HCEC 1CT (cell line): ENCODE measurements at places on chromosomes 16 and 17.

DNA sequence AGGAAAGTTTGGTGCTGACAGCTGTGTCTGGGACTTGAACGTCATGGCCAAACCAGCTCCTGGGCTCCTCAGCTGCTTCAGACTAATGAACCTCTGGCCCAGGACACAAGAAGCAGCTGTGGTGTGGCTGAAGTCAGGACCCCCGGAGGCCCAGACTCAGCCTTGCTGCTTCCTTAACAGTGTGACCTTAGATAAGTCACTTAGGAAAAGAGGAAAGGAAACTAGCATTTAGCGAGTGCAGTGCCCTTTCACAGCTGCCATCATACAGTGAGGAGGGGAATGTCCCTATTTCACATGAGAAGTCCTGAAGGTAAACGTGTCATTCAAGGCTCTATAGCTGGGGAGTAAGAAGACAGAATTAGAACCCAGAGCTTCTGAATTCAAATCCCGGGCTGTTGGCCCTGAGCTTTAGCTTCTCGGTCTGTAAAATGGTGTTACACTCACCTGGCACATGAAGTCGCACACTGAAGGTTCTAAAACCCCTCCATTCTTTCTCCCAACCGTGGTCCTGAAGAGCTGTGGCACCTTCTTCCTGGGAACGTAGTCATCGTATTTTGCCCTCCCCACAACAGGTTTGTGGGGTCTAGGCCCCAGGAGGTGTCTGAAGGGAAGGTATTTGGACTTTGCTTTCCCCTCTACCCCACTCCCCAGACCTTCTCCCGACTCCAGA is 910 bp upstream of the RAMP2 start:
- DNase-seq = no peak

DNA sequence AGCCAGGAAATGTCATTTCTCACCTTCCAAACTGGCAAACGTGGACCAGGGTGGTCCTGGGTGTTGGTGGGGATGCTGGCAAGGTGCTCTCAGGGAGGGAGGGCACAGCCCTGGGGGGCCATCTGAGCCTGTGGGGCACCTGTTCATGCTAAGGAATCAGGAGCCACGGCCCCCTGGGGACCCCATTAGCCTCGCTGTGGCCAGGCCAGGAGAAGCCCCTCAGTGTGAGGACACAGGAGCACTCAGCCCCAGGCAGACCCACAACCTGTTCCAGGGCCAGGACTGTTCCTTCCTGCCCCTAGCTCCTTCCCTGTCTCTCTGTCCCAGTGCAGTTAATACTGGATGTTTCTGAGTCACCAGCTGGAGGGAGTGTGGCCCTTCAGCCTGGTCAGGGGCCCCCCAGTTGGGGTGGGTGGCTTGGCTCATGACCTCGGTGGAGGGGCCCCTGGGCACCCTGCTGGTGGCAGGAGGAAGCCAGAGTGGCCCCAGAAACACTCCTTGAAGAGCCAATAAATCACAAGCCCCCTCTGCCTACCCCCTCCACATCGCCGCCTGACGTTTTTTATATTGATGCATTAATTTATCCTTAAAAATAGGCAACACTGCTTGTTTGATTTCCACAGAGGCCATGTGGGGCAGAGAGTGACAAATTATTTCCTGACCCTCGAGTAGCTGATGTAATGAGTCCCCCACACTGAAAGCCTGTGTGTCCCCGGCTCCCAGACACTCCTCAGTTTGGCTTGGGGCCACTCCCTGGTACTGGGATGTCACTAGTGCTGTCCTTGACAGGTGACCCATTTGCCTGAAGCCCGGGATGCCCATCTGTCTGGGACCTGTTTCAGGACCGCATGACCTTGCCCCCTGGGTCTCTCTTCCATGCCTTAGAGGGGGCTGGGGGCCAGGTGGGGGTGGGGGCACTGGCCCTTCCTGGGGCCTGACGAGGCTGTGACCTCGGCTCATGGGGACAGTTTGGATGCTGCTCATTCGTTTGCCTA is 22.3 kb downstream of the ACTG1 start:
- DNase-seq = no peak

GRCh38 chr17:63859257-63859656 is 14.2 kb downstream of the CSH2 start:
- no peak for DNase-seq

DNA sequence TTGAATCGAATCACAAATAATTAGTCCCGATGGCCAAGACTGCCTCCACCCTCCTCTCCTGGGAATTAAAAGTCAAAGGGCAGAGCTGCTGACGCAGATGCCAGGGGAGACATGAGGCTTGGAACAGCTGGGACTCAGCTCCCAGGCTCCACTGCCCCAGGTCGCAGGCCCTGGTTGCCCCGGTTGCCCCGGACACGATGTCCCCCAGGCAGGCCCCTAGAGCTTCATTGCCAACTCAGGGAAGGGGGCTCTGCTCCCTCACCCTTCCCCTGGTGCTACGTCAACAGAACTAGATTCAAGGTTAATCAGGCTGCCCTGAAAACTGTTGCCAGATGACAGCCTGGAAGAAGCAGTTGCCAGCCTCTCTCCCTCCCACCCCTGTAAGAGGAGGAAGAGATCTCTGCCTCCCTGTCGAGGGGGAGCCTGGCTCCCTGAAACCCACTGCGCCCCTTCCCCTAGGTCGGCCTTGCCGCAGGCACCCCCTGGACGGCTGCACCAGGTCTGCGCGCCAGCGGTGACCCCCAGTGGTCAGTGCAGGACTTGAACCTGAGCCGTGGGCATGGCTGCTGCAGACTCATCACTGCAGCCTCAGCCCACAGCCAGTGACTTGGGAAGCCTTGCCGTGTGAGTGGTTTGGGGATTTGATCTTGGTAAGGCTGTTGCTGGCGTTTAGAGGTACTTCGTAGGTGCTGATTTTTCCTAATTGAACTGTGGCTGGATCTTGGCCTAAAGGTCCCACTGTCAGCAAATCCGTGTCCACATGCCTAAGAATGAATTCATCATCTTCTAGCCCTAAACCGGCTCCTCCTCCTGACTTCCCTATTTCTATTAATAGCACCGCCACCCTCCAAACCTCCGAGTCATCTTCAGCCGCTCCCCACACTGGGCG is 84.1 kb upstream of the TOB1 start:
- DNase-seq = peak; percentile 93

DNA sequence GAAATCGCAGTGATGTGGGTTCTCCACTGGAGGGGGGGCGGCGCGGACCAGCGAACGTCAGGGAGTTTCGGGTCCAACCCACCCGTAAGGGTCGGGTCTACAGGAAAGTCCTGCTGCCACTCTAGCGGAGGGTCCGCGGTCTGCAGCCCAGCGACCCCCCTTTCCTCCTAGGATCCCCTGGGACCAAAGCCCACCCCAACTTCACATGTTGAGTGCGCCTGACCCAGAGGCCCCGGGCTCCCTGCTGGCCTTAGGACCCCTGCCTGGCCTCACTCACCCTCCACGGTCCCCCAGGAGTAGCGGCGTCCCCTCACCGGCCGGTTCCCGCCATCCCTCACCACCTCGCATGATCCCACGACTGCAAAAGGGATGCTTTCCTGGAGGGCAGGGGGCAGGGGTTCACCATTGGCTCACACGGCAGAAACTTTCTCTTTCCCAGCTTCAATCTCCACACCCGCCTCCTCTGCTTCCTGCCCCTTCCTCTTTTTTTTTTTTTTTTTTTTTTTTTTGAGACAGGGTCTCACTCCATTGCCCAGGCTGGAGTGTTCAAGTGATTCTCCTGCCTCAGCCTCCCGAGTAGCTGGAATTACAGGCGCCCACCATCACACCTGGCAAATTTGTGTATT is 3.1 kb downstream of the SEPTIN1 start:
- no peak for DNase-seq

GRCh38 chr17:48752399-48753288 is 24.1 kb upstream of the HOXB13 start:
- DNase-seq = no peak

- DNase-seq = peak; percentile 62
These were observed 7.7 kb upstream of the NPIPB2 start for GRCh38 chr16:11949527-11949926.

GRCh38 chr17:81428121-81428515 is 32.9 kb downstream of the BAHCC1 start:
- no peak for DNase-seq

GRCh38 chr17:46869975-46870803 is 18.8 kb downstream of the WNT9B start:
- no peak for DNase-seq

DNA sequence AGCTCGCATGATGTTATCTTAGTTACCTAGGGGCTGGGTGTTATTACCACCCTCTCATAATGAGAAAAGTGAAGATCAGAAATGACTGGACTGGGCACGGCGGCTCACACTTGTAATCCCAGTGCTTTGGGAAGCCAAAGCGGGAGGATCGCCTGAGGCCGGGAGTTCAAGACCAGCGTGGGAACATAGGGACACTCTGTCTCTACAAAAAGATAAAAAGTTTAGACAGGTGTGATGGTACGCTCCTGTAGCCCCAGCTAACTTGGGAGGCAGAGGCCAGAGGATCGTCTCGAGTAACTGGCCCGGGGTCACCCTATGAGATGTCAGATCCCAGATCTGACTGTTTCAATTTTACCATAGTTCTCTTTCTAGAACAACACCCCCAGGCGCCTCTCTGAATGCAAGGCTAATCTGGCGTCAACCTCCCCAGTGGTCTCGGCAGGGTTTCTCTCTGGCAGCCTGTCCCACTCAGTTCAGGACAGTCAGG is 1.9 kb upstream of the CCDC102A start:
- DNase-seq = no peak

DNA sequence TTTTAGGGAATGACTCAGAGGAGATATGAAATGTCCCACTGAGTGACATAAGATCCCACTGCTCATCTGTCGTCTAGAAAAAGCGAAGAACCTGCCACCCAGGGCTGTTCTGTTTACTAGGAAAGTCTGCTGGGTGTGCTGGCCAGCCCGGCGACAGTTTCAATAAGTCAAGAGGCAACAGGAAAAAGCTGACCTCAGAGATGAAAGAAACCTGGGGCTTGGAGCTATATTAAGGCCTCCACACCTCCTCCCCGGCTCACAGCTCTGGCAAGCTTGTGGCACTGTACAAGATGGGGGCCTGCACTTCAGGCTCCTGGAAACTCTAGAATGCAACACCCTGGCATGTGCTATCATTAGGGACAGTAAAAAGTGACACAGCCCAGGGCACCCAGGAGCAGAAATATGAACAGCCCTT is 10.6 kb downstream of the ZFHX3 start:
- no peak for DNase-seq

DNA sequence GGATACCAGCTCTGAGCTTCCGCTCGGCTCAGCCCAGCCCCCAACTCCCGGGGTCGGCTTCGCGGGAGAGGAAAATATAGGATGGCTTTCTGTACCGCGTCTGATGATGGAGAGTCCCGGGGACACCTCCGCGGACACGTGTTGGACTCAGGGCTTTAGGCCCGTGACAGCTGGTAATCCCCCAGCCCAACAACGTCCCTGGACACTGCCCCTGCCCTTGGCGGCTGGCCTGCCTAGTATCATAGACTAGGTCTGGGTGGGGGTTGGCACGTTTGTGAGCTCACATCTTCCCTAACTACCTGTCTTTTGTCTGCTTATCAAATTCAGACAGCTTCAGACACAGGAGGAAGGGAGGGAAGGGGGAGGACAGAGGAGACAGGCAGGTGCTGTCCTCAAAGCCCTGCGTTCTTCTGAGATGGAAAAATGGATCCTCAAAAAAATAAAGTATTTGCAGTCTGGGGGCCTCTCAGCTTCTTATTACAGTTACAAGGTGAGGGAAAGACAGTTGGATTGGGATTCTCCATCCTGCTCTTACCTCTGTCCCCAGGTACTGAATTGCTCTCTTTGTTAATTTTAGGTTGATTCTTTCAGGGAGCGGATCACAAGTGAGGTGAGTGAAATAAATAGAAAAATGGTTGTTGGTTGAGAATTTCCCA is 698 bp downstream of the PSME3 start:
- DNase-seq = no peak

GRCh38 chr16:46620266-46621005 is 743 bp downstream of the SHCBP1 start:
- peak; percentile 18 for DNase-seq

GRCh38 chr17:65459677-65460347 is 101.6 kb downstream of the AXIN2 start:
- no peak for DNase-seq

GRCh38 chr17:57869617-57870282 is 19.9 kb upstream of the MRPS23 start:
- DNase-seq = peak; percentile 96

- no peak for DNase-seq
These were observed 76.0 kb downstream of the RAP1GAP2 start for GRCh38 chr17:2872282-2872681.

DNA sequence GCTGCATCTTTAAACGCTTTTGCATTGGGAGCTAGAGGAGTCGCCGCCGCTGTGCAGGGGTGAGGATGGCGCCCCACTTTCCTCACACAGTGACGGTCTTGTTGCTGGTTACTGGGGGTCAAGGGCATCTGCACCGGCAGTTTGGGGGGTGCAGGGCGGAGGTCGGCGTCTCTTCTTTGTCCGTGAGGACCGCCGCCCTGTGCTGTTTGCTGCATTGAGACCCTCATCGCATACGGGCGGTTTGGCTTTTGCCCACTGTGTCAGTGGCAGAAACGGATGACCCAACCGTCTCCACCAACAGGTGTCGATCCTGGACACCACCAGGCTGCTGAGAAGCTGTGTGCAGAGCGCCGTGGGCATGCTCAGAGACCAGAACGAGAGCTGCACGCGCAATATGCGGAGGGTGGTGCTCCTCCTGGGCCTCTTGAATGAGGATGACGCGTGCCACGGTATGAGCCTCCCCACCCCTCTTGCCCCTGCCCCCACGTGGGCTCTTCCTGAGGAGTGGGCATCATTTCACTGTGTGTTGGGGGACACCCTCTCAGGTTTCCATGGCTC is 61.2 kb upstream of the ENDOV start:
- no peak for DNase-seq
